Jurkat, Clone E6-1 (cell line): ENCODE measurements at places on chromosomes 2 and 18.

GRCh38 chr18:43934781-43935471 is 657.6 kb upstream of the SYT4 start:
- no peak for DNase-seq

GRCh38 chr2:72892506-72893173 is 5.4 kb downstream of the SPR start:
- peak; percentile 39 for DNase-seq

DNA sequence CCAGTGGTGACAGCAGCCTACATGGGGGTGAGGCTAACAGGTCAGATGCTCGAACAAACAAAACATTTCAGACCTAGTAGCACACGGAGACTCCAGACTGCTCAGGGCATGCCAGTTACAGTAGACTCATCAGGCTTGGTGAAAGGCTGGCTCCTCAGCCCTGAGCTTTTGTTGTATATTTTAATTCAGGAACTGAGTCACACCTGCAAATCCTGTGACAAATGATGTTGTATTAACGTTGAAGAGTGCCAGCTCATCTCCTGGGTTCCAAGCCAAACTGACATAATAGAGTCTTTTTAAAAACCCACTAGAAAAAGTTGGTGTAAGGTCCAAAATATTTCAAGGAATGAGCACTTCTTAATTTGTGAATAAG is 65.3 kb downstream of the C1D start:
- DNase-seq = no peak

DNA sequence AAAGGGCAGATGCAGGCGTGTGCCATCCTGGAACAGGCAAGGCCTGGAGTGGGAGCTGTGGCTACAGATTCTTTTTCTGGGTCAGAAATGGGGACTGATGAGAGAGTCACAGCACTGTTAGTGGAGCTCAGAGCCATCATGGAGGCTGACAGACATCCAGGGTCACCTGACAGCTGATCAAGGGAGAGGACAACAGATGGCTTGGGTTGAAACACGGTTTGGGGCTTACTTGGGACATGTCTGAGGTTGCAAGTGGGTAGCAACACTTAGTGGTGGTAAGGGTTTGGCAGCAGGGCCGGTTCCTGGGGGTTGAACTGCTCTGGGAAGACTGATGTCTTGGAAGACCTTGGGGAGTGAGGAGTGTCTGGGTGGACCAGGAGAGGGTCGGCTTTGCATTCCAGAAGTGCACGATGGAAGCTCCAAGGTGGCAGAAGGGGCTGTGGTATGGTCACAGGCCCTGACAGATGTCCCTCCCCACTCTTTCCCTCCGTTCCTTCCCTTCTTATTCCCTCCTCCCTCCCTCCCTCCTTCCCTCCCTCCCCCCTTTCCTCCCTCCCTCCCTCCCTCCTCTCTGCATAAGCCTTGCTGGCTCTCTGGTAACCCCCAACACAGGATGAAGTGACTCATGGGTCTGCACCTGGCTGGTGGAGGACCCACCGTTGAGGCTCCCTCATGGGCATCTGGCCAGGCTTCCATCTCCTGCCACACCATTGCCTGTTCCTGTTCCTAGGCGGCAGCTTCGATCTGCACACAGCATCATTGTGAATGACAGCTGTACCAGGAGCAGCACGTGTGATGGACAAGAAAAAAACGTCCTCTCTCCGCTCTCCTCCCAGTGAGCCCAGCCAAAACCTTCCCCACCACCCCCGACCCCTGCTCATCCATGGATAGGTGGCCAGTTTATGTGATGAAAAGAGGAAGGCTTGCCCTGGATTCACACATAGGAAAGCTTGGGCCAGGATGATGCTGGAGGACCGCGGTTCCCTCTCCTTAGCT is 63.8 kb upstream of the RPL31 start:
- DNase-seq = no peak

GRCh38 chr2:3611589-3611988 is 16.7 kb downstream of the COLEC11 start:
- no peak for DNase-seq

DNA sequence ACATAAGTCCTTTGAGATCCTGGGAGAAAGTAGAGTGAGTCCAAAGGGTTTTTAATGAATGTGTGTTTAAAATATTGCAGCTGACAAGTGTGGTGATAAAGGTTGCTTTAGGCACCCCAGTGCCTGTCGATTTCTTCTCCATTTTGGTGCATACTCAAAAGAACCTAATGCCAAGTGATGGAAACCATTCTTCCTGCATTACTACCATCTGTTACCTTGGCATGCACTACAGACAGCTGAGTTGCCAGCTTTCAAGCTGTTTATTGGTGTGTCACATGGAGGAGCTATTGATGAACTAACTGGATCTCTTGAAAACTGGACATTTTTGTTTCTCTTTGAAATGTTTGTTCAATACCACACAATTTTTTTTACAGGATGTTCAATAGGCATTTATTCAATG is 350.0 kb downstream of the AKAIN1 start:
- DNase-seq = no peak

- no peak for DNase-seq
Observed at GRCh38 chr2:70918016-70918415, 17.7 kb upstream of the ATP6V1B1 start.

DNA sequence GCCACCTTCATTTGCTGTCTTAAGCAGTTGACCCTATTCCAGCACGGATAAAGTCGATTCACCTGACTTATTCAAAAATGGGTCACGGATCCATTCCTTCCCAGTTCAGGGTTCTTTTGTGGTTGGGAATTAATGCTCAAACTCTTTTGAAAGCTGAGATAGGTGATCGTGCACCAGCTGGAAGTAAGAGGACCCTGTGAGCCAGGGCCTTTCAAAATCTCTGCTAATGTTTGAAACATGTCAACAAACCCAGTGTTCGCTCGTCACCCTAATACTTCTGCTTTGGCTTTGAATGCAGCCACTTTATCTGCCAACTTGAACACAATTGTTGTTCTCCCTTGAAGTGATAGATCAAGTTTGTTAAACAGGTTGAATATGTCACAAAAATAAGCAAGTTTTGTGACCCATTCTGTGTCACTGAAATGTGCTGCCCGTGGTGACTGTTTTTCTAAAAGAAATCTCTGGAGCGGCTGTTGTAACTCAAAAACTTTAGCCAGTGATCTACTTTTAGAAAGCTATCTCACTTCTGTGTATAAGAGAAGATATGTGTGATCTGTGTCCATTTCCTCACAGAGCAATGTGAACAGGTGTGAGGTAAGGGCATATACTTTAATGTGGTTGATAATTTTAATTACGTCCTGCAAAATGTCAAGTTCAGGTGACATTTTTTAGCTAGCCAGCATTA is 16.9 kb downstream of the HAT1 start:
- no peak for DNase-seq

GRCh38 chr2:29075894-29076705 is 1.8 kb upstream of the PCARE start:
- DNase-seq = no peak

- no peak for DNase-seq
Observed at GRCh38 chr2:233718552-233718951, at the start of gene UGT1A4. Gene UGT1A4, plus strand, starts transcription at chr2:233718736. Its CDS starts 85 bp downstream, at chr2:233718821.
